ENCODE measurements at places on chromosomes 3 and 15.

DNA sequence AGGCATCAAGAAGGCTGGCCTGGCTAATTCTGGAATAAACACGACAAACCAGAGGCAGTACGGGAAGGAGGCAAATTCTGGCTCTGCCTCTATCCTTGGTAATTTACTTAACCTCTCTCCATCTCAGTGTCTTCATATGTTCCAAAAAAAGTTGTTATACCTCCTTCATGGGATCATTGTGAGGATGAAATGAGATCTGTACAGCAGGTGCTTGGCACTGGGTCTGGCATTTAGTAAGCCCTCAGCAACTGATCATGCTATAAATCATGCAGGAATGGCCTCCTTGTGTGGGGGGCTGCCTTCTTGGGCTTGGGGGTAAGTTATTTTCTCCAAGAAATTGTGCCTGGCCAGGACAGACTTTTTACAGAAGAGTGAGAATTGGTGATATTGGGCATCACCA is 38.3 kb upstream of the TRA2B start:
- DNase-seq, result no peak

- DNase-seq, result no peak
Observed at GRCh38 chr3:148211725-148212124, 486.0 kb upstream of the AGTR1 start.

DNA sequence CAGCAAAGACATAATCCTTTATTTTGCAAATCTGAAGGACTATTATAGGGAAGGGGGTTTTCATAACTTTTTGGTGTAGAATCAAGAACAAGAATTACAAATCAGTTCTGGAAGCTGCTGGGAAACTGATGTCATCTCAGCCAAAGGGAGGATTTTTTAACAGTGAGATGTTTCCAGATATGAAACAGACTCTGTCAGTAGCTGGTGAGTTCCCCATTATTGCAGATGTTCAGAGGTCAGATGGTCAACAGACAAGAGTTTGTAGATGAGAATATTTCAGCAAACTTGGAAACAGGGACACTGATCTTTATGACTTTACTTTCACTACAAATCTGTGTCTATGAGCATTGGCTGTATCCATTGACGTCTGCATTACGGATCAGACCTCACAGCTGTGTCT is 71.9 kb upstream of the LPP start:
- DNase-seq, result no peak

GRCh38 chr15:70437882-70438451 is 325.4 kb downstream of the UACA start:
- DNase-seq, result peak; percentile 71

GRCh38 chr3:99071096-99071495 is 169.6 kb upstream of the DCBLD2 start:
- DNase-seq, result no peak

GRCh38 chr3:193928354-193929209 is 207.4 kb upstream of the HES1 start:
- no peak for DNase-seq

- no peak for DNase-seq
Observed at GRCh38 chr3:99669879-99670555, 31.6 kb downstream of the COL8A1 start.

DNA sequence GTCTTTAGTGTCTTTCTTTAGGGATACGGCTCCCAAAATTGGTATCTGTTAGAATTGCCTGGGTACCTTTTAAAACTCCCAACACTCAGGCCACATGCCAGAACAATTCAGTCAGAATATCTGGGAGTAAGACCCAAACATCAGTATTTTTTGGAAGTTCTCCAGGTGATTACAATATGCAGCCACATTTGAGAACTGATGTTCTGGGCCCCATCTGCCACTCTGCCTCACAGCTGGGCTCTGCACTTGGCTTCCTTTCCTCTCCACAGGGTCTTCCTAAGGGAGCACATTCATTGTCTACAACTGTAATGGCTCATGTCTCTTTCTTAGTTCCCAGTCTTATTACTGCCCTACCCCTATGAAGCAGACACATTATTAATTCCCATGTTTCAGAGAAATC is 394.5 kb downstream of the MFSD1 start:
- DNase-seq, result no peak

DNA sequence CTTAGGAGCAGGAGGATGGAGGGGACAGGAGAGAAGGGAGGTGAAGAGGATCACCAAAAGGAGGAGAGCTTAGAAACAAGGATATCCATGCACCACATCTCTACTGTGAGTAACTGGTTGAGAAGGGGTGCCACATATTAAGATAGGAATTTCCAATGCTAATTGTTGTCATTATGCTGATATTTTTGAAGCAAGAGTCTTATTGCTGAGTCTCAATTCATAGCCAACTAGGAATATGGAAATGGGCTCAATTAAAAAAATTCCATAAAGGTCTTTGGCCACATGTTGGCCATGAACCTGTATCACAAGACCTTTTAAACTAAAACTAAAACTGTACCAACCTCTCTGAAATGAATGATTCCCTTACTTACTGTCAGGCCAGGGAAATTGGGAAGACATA is 642.6 kb downstream of the MAGI1 start:
- DNase-seq, result no peak

GRCh38 chr15:57777003-57777402 is 70.5 kb downstream of the POLR2M start:
- no peak for DNase-seq

DNA sequence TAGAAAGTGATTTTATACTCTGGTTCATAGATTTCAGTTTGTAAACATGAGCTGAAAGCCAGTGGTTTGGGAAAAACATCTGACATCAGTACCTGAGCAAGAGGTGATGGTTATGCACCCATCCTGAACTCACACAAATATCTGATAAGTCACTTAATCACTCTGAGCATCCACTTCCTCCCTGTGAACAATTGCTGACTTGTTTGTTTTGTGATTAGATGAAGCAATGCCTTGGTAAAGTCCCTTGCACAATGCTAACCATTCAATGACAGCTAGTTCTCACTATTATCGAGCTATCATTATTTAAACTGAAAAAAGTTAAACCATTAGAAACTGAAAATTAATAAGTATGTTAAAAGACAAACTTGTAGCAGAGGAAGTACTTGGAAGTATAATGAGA is 303.0 kb downstream of the PLOD2 start:
- no peak for DNase-seq

DNA sequence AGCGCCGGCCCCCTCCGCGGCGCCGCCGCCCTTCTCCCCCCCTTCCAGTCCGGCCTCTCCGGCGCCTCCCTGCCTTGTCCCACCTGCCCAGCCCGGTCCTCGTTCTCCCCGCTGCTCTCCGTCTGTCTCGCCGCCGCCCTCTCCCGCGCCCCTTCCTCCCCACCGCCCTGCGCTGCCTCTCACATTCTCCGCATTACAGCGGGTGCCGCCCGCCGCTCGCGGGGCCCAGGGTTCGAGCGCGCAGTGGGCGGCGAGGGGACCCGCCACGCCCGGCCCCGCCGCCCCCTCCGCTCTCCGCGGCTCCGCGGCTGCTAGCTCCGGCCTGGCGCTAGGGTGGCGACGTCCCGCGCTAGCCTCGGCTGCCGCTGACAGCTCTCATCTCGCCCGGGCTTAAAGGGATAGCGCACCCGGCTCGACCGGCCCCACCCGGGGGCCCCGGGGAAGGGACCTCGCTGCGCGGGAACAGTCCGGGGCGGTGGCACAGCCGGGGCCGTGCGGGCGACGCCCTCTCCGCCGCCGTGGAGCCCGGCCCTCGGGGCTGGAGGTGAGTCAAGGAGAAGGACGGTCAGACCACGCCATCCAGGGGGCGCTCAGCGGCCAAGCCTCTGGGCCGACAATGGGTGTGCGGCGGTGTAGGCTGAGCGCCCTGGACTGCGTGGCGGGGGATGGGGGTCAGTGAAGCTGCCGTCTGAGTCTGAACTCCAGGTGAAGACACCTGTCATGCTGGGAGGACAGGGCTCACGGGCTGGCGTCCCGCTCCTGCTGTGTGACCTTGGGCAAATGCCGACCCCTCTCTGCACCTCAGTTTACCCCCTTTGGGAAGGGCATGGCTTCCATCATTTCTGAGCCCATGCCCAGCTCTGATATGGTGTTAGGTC is 187.4 kb upstream of the LINGO1 start:
- peak; percentile 76 for DNase-seq

DNA sequence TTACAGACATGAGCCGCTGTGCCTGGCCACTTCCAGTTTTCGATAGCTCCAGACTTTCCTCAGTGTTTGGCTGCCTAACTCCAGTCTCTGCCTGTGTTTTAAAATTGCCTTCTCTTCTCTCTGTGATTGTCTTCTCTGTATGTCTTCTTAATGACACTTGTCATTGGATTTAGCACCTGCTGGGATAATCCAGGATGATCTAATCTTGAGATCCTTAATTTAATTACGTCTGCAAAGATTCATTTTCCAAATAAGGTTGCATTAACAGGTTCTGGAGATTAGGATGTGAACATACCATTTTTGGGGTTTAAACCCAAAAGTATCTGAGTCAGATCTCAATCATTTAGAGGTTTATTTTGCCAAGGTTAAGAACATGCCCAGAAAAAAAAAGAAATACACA is 222.2 kb upstream of the PDZRN3 start:
- no peak for DNase-seq

Data from ecto neural progenitor cell (in vitro differentiated cells).